Esophagus squamous epithelium (tissue), 5 donors: ENCODE measurements at places on chromosomes 13 and 19.

GRCh38 chr13:47076500-47076899 is 179.6 kb upstream of the HTR2A start:
- no peak for DNase-seq

- no peak for DNase-seq
Observed at GRCh38 chr13:99085808-99086266, 108.0 kb upstream of the DOCK9 start.

DNA sequence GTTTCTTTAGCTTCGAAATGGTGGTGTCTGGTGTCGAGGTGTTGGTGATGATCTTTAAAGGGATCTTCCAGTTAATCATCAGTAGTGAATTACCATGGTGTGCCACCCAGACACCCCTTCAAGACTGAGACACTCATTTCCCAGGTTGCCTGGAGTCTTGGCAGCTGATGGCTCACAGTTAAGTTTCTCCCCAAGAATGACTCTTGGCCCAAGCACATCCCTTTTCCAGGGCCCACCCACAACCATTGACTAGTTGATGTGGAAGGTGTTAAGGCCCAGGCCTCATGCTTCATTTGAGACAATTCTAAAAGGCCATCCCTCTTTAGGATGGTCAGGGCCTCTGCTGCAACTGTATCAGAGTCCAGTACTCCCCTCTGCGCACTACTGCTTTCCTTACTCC is 145.5 kb downstream of the FOXO1 start:
- no peak for DNase-seq

DNA sequence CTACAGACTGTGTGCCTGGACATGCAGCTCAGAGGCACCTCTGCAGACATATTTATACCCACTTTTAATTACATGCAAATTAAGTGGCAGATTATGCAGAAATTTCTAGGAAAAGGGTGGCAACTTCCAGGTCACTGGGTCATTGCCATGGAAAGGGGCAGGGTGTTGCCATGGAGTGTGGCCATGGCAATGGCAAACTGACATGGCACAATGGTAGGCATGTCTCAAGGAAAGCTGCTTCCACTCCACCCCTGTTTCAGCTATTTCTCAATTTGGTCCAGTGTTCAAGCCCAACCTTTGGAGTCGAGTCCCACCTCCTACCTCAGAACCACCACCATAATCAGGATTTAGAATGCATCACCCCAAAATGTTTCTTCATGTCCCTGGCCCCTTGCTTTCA is 170.7 kb upstream of the TSHZ3 start:
- no peak for DNase-seq

- DNase-seq, result no peak
Observed at GRCh38 chr19:18259893-18260292, 14.4 kb downstream of the IQCN start.

GRCh38 chr19:18590273-18591272 is 2.0 kb downstream of the REX1BD start:
- no peak for DNase-seq

DNA sequence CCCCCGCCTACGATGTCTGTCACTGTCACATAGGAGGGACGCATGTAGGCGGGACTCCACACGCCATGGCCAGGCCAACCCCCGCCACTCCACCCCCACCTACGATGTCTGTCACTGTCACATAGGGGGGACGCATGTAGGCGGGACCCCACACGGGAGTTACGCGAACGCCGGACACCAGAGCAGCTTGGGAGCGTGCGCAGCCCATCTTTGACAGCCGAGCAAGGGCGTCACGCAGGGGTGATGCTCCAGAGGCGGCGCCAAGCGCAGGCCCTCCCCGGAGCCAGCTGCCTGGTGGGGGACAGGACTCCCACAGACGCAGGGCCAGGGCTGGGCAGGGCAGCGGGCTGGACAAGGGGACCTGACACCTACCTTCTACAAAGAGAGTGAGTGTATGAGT is 20.0 kb downstream of the ZNF787 start:
- DNase-seq, result no peak

DNA sequence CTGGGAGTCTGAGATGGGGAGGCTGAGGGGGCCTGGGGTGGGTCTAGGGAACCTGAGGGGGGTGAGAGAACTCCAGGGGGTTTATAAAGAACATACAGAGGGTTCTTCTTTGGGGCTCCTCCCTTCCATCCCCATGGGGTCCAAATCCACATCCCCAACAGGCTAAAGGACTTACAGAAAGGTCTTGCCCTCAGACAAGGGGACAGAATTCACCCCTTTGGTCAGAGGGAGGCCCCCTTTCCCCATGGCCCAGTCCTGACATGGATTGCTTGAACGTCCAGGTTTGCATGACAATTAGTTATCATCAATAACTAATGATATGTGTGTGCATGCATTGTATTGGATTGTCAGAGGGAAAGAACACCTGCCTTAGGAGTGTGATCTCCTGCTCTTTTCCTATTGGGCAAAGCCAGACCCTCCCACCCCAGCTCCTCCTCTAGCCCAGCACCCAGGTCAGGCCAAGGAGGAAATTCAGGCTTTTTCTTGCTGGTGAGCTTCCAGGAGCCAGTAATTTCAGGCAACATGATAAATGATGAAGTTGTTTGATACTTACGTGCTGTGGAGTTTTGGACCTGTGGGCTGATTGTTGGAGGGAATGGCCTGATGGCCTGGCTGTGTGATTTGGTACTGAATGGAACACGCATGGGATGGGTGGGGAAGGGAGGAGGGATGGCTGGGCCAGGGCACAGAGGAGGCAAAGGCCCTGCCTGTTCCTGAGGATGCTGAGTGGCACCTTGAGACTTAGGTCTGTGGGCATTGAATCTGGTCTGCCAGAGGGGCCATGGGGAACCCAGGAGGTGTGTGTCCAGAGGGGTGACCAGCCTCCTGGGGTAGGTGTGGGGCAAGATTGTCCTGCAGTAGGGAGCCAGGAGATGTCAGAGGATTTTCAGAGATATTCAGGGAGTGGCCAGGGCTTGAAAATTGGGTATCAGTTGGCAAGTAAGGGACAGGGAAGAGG is 1.1 kb downstream of the KLHL26 start:
- DNase-seq, result no peak

DNA sequence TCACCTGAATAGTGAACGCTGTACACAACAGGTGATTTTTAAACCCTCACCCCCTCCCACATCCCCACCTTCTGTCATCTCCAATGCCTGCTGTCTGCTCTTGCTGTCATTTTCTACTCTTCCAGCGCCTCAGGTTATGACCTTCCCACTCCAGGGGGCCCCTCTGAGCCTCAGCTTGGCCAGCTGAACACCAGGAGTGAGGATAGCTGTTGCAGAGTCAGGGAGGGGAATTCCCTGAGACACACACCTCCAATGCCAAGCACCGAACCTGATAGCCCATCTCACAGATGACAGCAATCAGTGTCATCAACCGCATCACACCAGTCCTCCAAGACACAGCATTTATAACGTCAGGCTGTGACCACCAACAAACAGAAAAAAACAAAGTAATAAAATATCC is 193.5 kb downstream of the ZNF536 start:
- no peak for DNase-seq

DNA sequence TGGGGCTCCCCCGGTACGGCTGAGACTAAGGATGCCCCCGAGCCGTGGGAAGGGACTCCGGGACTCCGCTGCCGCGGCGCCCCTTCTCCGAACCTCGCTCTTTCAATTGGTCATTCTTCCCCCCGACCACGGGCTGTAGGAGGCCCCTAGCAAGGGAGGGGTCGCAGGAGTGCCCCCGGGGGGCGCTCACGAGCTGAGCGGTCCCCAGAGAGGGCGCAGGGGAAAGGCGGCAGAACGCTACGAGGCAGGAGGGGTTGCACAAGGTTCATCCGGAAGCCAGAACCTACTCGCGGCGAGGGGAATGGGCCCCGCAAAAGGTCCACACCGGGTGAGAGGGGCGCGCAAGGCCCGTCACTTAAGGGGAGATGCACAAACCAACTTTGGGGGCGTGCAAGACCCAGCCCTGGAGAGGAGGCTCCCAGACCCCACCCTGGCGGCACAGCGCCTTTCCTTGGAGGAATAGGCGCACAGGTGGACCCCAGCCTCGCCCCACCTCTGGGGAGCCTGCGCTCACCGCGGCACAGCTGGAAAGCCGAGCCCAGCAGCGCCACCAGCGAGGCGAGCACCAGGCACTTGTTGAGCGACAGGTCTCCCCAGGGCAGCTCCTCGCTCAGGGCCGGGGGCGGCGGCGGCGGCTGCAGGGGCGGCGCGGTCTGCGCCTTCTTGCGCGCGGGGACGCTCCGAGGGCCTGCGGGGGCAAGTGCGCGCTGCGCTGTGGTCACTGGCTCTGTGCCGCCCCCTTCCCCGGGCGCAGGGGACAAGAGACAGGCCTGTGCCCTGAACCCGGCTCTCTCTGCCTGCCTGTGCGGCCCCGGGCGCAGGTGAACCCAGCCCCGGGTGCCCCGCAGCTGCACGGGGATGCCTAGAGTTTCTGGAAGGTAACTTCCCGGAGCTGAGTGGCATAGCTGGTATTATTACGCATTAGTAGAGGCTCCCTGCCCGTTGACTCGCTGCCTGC is 2.8 kb downstream of the JSRP1 start:
- no peak for DNase-seq

DNA sequence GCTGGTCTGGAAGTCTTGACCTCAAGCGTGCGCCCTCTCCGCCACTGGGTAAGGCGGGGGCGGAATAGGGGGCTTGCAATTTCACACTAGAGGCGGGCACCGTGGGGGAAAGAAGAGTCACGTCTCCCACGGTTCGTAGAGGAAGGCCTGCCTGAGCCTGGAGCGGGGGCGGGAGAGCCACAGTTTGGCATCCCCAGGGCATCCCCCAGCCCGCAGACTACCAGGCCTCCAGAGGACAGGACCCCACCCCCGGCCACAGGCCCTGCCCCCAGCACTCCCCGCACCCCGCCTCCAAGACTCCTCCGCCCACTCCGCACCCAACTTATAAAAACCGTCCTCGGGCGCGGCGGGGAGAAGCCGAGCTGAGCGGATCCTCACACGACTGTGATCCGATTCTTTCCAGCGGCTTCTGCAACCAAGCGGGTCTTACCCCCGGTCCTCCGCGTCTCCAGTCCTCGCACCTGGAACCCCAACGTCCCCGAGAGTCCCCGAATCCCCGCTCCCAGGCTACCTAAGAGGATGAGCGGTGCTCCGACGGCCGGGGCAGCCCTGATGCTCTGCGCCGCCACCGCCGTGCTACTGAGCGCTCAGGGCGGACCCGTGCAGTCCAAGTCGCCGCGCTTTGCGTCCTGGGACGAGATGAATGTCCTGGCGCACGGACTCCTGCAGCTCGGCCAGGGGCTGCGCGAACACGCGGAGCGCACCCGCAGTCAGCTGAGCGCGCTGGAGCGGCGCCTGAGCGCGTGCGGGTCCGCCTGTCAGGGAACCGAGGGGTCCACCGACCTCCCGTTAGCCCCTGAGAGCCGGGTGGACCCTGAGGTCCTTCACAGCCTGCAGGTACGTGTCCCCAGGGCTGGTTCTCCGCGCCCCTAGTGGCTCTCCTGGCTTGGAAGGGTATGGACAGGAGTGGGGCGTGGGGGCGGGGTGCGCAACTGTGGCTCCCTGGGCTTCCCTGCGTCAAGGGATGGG is at the start of gene ANGPTL4:
Gene ANGPTL4 (plus strand): TSS at position 353 of the 969 bp plus-strand sequence. CDS start 167 bp downstream, at position 520.
- no peak for DNase-seq

DNA sequence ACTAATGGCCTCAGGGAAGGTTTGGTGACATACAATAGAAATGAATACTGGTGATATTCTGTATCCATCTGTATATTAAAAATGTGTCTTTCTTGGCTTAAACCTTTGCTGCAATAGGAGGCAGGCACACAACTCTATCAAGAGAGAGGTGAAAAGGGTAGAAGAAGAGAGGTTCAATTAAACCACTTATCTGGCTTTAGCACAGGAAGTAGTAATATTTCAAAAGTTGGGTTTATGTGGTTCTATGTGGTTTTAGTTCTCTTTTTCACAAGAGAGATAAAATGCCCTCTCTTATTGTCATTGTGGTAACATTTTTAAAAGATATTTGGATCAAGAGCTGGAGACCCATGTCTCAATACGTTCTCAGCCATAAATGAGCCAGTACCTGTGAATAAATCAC is 146.2 kb upstream of the FNDC3A start:
- DNase-seq, result no peak

DNA sequence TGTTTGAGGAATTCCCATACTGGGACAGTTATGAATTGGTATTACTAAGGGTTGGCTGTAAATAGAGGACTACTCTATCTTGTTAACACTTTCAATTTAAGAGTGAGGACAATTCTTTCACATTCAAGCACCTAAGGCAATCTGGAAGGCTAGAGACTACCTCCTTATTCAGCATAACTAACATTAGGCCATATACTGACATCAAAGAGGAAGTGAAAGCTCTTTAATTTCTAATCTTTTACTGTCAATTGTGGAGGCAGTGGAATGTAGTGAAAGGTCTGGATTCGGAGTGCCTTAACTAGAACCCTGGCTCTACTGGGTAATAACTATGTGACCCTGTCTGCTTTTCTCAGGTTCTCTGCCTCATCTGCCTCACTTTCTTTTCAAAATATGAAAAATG is 134.0 kb downstream of the UFM1 start:
- no peak for DNase-seq

DNA sequence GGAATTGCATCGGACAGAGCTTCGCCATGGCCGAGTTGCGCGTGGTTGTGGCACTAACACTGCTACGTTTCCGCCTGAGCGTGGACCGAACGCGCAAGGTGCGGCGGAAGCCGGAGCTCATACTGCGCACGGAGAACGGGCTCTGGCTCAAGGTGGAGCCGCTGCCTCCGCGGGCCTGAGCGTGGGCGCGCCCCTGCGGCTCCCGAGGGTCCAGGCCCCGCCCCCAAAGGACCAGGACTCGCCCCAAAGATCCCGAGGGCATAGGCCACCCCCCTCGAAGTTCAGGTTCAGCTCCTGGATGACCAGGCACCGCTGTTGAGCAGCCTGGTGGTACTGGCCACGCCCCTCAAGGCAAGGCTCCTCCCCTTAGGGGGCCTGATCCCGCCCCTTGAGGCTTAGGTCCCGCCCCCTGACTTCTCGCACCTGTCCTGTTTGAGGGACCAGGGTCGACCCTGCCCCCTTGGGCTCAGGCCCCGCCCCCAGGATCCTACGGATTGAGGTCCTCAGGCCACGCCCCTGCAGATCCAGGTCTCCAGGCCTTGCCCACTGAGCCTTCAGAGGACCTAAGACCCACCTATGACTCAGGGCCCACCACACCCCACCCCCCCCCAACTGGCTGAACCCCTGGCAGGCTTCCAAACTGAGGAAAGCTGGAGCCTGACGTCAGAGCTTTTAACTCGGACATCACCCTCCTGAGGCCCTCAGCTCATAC is 43.1 kb downstream of the CYP4F22 start:
- DNase-seq, result no peak

- no peak for DNase-seq
Observed at GRCh38 chr13:74596691-74597090, 462.5 kb upstream of the KLF12 start.
